Fibroblast of skin of left biceps (primary cell): ENCODE measurements at places on chromosomes 2 and 18.

- DNase-seq = no peak
Observed at GRCh38 chr2:174568425-174568824, 29.2 kb downstream of the WIPF1 start.

GRCh38 chr2:156731506-156731905 is 295.3 kb downstream of the GPD2 start:
- no peak for DNase-seq

GRCh38 chr2:2495606-2496005 is 164.5 kb upstream of the MYT1L start:
- no peak for DNase-seq

- DNase-seq = no peak
Observed at GRCh38 chr2:111135910-111136297, 15.2 kb downstream of the BCL2L11 start.

GRCh38 chr2:172101821-172102390 is 794 bp downstream of the DLX2 start:
- no peak for DNase-seq

DNA sequence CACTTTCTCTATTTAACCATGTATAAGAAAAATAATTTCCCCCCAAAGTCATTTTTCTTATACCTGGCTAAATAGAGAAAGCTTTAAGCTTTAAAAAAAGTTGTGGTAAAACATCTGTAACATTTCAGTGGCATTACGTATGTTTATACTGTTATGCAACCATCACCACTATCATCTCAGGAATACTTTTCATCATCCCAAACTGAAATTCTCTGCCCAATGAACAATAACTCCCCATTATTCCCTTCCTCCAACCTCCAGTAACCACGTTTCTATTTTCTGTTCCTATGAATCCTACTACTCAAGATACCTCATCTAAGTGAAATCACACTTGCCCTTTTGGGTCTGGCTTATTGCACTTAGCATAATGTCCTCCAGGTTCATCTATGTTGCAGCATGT is 1.7 kb upstream of the SLC3A1 start:
- DNase-seq = no peak

- DNase-seq = no peak
Observed at GRCh38 chr2:239495791-239496233, 95.0 kb upstream of the HDAC4 start.

DNA sequence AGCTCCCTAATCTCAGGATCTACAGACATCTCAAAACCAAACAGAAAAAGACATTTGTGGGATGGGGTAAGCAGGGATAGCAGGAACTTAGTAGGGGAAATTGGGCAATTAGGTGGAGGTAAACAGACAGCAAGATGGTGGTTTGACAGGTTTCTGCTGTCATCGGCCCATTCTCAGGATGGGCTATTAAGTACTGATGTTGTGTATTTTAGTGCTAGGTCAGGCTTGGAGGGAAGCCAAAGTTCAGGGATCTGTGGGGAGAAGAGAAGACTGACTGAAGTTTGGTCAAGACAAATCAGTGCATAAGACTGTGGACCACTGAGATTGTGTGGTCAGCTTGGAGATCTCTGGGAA is 96.8 kb upstream of the THUMPD2 start:
- no peak for DNase-seq

DNA sequence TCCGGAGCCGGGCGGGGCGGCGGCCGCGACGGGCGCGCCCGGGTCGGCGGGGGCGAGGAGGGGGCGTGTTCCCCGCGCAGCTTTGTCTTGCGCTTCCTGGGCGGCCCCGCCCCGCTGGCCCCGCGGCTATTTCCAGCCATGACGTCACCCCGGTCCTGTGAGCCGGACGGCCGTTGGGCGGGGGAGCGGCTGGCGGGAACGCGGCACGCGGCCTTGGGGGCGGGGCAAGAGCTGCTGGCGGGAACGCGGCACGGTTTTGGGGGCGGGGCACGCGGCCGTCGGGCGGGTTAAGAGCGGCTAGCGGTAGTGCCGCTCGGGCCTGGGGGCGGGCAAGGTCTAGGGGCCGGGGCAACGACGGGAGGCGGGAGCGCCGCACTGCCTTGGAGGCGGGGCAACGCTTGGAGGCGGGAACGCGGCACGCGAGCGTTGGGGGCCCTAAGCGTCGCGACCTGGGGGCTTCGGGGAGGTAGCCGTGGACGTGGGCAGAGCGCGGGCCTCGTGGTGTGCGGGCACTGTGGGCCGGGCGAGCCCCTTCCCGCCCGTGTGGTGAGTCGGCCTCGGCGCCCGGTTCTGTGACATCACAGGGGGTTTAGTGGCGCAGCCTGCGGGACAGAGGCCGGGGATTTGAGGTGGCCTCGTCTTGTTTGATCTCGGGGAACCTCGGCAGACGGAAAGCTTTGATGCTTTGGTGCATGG is 704 bp downstream of the KLF11 start:
- peak; percentile 69 for DNase-seq

DNA sequence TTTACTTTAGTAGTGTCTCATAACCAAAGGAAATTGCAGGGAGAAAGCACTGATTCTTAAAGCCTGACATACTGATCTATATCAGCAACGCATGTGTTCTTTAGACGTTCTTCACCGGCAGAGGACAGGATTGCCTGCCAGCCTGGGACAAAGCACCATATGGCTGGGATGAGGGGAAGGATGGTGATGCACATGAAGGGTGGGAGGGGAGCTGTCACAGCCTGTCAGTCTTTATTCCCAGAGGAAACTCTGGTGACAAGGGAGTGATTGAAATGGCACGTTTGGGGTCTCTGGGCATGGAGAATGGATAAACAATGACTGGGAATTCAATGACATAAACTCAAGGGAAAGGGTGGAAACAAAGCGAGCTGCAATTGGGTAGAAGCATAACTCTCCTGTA is 808.1 kb downstream of the DCC start:
- no peak for DNase-seq

DNA sequence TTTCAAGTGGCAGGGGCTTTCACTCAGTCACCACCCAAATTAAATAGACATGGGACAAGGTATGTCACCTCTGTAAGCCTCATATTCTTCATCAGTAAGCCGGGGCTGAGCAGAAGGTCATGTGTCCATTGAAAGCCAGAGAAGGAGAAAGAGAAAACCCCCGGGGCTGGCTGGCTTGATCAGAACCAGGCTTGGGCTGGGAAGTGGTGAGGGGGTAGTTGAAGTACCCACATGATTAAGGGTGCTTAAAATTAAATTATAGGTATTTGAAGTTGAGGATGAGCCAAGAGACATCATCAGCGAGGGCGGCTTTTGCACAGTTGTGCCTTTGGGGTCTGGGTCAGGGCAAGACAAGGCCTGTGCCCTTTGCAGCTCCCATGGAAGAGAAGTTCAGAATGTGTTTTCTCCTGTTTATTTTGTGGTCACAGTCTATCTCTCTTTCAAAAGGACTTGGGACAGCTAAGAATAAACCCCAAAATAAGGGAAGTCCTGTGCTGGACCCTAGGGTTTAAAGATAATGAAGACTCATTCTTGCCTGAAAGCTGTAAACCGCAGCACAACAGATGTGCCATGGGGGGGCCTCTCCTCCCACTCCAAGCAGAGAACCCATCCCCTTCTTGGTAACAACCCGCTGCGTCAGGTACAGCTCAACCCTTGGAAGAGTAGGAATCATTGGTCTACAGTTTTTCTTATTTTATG is 10.7 kb downstream of the DBI start:
- DNase-seq = no peak

GRCh38 chr2:24527536-24527935 is 36.5 kb downstream of the NCOA1 start:
- no peak for DNase-seq

DNA sequence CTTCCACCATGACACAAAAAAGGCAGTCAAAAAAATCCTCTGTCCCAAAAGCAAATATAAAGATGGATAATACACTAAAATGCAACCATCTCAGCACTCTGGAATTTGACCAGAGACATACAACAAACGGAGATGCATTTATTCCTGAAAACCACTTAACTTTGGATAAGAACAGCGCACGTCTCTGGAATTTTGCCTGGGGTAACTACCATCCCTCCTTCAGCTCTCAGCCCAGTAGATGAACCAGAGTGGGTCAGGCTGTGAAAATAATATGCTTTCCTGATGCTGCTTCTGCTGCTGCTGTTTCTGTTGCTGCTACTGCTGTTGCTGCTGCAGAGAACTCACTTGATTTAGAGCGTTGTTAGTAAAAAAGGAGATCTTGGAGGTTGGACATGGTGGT is 133.8 kb upstream of the ACVR2A start:
- no peak for DNase-seq

- no peak for DNase-seq
Observed at GRCh38 chr18:45481821-45482220, 133.5 kb upstream of the SLC14A2 start.

- DNase-seq = no peak
Observed at GRCh38 chr2:145685383-145686050, 1165.6 kb upstream of the ZEB2 start.
